Keratinocyte (primary cell): ENCODE measurements at places on chromosomes 16 and 17. TPM values are rescaled to one million over a fixed set of nuclear protein-coding genes. Genes with fewer than 3 reads are reported as not detected.

- DNase-seq, result no peak
- no peak overlapping the region for H3K4me3 ChIP-seq
- H3K36me3 ChIP-seq, result no peaks in the 10 kb centered on the region
- no peak overlapping the region for H3K27ac ChIP-seq
- no peaks in the 10 kb centered on the region for H3K4me1 ChIP-seq
- no peaks in the 10 kb centered on the region for H3K27me3 ChIP-seq
Observed at GRCh38 chr17:5047446-5047845, 12.2 kb upstream of the SLC52A1 start.

The TEKT3 gene
- polyA plus RNA-seq, result 0.12 to 0.19 TPM (median 0.16 TPM) in 3 replicates

DNA sequence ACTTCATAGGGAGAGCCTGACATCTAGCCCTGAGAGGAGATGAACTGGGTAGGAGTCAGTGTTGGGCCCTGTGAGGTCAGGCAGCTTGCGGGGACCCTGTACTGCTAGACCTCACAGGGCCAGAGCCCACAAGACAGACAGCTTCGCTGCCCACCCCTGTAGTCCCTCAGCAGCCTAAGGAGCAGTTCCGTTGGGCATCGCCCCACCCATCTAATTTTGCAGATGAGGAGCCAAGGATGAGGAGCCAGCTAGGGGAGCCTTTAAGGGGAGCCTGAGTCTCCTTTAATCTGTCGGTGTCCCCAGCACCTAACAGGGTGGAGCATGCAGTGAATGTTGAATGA lies 755 bp upstream of the TUFM start:
- no peak for DNase-seq
- H3K36me3 ChIP-seq, result peaks cover 29% of the 10 kb centered on the region
- H3K4me1 ChIP-seq, result peaks cover 17% of the 10 kb centered on the region
- peak overlapping the region; percentile 75 for H3K27ac ChIP-seq
- no peaks in the 10 kb centered on the region for H3K27me3 ChIP-seq

- no peaks in the 10 kb centered on the region for H3K27me3 ChIP-seq
- H3K4me3 ChIP-seq, result no peak overlapping the region
- H3K4me1 ChIP-seq, result no peaks in the 10 kb centered on the region
- H3K27ac ChIP-seq, result no peak overlapping the region
- no peak for DNase-seq
Observed at GRCh38 chr17:1810450-1811103, 19.1 kb downstream of the SMYD4 start.

DNA sequence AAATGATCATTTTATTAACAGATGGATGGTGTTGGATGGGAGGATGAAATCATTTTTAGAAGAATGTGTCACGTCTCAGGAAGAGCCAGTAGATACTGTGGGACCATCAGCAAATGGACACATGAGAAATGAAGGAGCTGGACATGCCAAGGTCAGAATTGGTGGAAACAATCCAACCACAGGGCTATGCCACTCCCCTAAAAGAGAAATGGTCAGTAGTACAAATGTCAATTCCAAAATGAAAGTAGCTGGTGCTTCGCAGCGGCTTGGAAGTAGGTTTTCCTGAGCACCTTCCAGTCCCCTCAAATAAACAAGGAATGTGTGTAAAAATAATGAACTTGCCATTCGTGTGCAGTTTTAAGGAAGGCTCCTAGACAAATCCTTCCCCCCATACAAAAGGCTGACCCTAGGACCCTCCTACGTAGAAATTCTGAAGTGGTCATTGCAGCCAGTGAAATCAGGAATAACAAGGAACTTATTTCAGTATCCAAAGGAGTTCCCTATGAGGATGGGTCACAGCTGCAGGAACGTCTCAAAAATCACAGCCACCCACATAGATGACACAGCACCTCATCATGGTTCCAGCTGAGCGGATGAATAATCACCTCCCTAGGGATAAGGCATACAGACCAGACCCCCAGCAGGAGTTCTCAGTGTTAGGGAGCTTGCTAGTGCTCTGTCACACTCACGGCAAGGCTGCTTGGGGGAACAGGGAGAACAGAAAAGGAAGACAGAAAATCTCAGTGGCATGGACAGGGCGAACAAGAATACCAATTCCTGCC lies 239.2 kb downstream of the HS3ST3A1 start:
- H3K27me3 ChIP-seq, result no peaks in the 10 kb centered on the region
- no peak for DNase-seq
- no peak overlapping the region for H3K4me3 ChIP-seq
- no peak overlapping the region for H3K27ac ChIP-seq
- no peaks in the 10 kb centered on the region for H3K36me3 ChIP-seq

The GNPTG gene
- polyA plus RNA-seq, result 30.9 to 68.7 TPM (median 30.9 TPM) in 3 replicates
